ENCODE measurements at places on chromosomes 4 and X.
A peak's percentile ranks its signal among the peaks of the same experiment; 100 is the strongest.

- no peak for DNase-seq
These were observed 46.1 kb upstream of the FAM9C start for GRCh38 chrX:13090339-13091110.

DNA sequence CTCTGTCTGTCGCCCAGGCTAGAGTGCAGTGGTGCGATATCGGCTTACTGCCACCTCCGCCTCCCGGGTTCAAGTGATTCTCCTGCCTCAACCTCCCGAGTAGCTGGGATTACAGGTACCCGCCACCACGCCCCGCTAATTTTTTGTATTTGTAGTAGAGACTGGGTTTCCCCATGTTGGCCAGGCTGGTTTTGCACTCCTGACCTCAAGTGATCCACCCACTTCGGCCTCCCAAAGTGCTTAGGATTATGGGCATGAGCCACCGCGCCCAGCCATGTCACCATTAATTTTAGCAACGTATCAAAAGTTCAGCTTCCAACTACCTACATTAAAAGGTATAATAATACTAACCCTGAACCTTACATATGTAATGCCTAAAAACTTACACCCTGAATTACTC lies 940 bp upstream of the UTP3 start:
- DNase-seq, result peak; percentile 50

DNA sequence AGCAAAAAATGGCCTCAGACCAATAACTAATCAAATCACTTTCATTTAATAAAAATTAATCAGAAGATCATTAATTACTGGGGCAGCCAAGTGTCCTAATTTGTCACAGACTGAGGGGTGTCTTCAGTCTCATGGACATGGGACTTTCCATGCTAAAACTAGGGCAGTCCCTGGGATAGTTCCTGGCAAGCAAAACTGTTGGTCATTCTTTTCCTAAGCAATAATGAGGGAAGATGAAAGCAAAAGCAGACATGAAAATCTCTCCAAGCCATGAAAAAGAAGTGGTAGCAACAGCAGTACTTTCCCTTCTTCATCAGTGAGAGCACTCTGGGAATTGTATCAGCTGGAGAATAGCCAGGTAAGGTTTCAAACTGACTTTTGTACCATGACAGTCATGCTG lies 3.7 kb upstream of the ANTXR2 start:
- no peak for DNase-seq

DNA sequence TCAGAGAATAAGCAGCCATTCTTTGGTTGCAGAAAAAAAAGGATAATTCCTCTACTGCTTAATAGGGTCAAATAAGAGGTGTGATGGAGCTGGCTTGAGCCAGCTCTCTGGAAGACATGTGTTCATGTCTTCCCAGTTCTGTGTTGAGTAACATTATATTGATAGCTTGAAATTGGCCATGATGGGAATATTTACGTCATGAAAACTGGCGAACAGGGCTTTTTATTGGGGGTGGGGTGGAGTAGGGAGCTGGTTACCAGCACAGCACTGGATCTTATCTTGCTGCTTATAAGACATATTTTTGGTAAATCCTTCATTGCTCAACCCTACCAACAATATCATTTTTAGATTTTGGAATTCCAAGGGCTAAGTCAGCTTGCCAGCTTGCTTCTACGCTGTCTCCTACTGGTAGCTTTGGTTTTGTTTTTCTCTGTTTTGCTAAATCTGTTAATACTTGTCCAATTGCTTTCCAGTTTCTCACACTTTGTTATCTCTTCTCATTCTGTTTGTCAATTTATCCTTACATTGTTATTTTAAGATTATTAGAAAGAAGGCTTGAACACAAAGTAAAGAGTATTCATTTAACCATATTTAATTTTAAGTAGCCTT lies 25.3 kb upstream of the GBA3 start:
- no peak for DNase-seq

DNA sequence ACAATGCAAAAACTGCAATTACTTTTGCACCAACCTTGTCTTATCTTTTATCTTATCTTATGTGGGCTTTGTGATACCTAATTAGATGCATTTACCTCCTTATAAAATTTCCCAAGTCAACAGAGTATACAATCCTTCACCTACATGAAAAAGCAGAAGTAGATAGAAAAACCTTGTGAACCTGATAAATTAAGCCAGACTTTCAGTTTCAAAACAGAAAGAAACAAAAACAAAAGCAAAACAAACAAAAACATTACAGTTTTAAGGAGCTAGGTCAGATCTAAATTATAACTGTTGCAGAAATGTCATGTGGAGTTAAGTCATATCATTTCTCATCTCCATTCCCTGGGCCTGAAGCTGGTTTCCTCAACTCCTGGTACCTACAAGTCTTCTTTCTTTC lies 24.9 kb upstream of the CXXC4 start:
- DNase-seq, result no peak

DNA sequence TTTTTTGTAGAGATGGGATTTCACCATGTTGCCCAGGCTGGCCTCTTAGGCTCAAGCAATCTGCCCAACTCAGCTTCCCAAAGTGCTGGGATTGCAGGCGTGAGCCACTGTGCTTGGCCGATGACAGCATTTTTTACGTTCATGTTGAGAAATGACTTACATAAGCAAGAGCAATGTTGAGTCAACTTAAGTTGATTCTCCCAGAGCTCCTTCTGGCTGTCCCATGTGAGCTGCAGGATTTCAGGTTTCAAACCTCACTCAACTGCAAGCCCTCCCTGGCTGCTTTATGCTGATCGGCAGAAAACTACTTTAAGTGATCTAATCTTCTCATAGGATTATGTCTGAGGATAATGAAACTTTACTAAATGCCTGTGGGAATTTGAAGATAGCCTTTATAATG lies 86.8 kb downstream of the GC start:
- no peak for DNase-seq

GRCh38 chr4:8732092-8732491 lies 139.5 kb downstream of the CPZ start:
- peak; percentile 19 for DNase-seq

GRCh38 chrX:128928636-128929035 lies 594.7 kb downstream of the SMARCA1 start:
- no peak for DNase-seq

- DNase-seq, result no peak
These were observed 84.6 kb downstream of the RELL1 start for GRCh38 chr4:37601531-37601930.

All from right forelimb (tissue), 1 donor.